HepG2 (cell line): ENCODE measurements at places on chromosomes 5 and 9. TPM values are rescaled to one million over a fixed set of nuclear protein-coding genes. Genes with fewer than 3 reads are reported as not detected.

GRCh38 chr5:84248013-84248412, 136.7 kb downstream of the EDIL3 start:
- no peak for DNase-seq

- DNase-seq = no peak
These were observed 150.3 kb downstream of the NR2F1-AS1 start for GRCh38 chr5:93430673-93431199.

Gene DND1
- total RNA-seq = 0.17 and 0.55 TPM in 2 replicates

DNA sequence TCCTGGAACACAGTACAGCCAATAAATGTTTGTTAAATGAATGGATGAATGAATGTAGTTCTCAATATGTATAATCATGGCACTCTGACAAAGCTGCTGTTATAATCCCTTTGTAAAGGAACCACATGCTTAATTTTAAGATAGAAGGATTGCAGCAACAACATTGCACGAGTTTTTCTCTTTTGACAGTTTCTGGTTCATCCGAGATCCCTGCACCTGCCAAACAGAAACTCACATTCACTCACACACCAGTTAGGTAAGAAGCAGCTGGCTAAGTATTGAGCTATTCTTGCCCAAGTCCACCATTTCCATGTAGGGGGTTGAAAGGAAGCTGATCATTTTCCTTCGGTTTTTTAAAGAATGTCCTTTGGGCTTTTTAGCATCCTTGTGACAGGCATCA, 133.7 kb upstream of the MAP1B start:
- no peak for DNase-seq

Gene SLC28A3
- total RNA-seq = not detected in 2 replicates

DNA sequence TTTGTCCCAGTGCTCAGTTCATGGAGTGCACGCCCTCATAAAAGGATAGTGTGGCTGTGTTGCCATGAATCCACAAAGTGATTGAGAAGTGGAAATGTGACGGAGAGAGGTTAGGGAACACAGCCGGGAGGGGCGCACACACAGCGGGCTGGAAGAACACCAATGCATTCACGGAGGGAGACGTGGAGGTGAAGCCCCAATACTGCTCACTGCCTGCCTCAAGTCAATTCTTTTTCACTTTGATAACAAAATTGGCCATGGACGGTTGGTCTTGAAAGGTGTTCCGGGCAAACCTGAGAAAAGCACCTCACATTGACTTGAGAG, 424.1 kb downstream of the MED10 start:
- no peak for DNase-seq

- no peak for DNase-seq
These were observed 38.1 kb downstream of the MAP1B start for GRCh38 chr5:72145348-72145747.

DNA sequence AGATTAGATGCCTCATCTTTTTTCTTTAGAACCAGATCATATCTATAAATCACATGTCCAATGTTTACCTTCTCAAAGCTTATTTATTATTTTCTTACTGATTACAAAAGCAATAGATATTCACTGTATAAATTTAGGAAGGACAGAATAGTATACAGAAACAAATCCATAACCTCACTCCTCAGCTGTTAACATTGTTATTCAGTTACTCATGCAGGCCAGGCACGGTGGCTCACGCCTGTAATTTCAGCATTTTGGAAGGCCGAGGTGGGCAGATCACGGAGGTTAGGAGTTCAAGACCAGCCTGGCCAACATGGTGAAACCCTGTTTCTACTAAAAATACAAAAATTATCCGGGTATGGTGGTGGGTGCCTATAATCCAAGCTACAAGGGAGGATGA, 15.3 kb downstream of the STOM start:
- DNase-seq = no peak

Gene SCGB3A1
- not detected in 2 replicates for total RNA-seq

GRCh38 chr5:79202076-79202475, 33.9 kb upstream of the JMY start:
- no peak for DNase-seq

GRCh38 chr5:160693831-160694465, 158.1 kb downstream of the ATP10B start:
- no peak for DNase-seq

Gene GPRIN1
- total RNA-seq = 2.0 and 2.1 TPM in 2 replicates

Gene TIMD4
- not detected in 2 replicates for total RNA-seq

GRCh38 chr5:89281766-89282553, 399.0 kb upstream of the MEF2C start:
- DNase-seq = no peak

- DNase-seq = no peak
These were observed 51.9 kb downstream of the ASTN2 start for GRCh38 chr9:117363006-117363405.

DNA sequence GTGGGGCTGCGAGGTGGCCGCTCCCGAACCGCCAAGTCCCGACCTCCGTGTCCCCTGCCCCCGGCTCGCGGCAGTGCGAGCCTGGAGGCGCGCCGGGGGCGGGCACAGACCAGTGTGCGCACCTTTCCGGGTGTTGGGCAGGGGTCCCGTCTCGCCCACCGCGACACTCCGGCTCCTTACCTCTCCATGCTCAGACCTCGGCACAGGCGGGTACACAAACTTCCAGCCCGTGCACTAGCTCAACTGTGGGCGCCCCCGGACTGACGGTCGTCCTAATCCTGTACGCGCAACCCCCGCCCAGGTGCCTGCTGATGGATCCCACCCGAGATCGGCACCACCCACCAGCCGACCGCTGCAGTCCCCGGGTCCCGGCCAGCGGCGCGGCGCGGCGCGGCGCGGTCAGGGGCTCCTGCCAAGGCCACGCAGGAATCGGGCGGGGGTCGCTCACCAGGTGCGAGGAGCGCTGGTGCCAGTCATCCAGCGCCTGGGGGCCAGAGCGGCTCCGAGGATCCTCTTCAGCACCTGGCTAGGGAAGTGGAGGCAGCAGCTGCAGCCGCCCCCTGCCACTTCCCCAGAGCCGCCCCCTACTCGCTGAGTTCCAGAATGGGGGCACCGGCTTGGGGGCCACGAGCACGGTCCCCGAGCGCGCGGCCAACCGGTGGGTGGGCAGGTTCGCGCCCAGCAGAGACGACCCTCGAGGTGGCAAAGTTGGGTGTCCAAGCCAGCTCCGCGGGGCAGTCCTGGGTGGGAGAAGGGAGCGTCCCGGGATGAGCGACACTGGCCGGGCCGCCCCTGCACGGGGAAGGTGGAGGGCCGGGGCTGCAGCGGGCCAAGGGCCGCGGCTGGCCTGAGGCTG, 511 bp downstream of the SEMA5A start:
- DNase-seq = no peak

Gene CTNND2
- not detected in 2 replicates for total RNA-seq

Gene ZNF618
- total RNA-seq = 0.06 and 0.07 TPM in 2 replicates

Gene RNF180
- 0.11 and 0.20 TPM in 2 replicates for total RNA-seq

- DNase-seq = peak; percentile 85
These were observed 11.8 kb downstream of the DEPDC1B start for GRCh38 chr5:60687927-60688720.

DNA sequence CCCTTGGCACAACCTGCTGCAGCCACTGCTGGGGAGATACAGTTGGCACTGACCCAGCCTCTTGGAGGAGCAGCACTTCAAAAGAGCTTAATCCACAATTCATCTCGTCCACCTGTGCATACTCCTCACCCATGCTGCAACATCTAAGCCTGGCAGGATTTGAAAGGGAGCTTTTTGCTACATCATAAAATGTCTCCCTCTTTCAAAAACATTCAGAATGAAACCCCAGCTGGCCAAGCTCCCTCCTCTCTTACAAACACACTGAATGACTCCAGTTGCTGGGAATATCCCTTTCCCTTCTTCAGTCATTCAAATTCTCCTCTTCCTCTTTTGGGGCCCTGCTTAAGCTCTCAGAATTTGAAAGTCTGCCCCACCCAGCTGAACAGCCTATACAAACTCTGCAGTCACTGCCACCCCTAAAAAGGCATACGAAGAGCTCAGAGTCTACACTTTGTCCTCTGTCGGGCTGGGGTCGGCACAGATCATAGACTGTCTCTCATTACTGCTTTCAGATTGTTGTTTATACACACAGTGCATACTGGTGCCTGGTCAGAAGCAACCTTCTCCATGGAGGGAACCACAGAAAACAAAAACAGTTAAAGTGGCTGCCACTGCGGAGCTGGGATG, 8.8 kb upstream of the C5orf15 start:
- peak; percentile 76 for DNase-seq

Gene DNAJC21
- 41.6 and 46.4 TPM in 2 replicates for total RNA-seq

Gene GPR150
- not detected in 2 replicates for total RNA-seq

DNA sequence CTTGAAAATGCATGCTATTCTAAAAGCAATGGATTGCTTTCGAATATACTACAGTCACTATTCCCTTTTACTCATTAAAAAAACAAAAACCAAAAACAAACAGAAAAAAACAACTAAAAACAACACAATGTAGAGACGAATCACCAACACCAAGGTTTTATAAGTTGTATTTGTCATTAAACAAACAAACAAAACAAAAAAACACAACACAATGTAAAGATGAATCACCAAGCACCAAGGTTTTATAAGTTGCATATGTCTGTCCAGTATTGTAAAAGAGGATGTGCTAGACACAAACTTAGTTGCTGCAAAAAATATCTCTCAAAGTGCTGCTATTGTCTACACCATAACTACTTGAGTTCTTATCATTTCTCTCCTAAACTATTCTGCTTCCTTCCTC, 1269.2 kb downstream of the EFNA5 start:
- no peak for DNase-seq

DNA sequence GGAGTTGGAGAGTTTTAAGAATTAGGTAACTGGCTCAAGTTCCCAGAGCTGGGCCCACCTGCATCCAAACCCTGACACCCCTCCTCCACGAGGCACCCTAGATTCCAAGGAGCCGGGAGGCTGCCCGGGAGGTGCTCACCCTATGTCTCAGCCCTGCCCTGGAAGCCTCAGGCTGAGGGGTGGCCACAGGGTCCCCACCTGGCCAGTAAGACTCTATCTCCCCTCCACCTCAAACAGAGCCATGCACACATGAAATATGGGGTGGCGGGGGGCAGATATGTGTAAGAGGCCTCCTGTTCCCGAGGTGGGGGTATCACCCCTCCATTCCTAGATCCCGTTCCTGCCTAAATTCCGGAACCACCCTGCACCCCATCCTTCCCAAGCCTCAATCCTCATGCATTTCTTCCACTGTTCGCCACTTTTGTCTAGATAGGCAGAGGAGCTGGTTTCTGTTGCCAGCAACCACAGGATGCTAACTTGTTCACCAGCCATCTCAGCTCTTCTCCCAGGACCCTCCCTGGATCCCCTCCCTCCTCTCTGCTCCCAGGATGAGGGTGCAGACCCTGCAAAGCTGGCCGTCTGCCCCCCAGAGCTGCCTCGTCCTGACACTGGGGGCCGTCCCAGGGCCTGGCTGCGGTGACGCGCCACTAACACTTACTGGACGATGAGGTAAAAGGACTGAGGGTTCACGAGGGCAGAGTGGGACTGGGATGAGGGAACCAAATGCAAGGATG, 44.1 kb downstream of the COL23A1 start:
- no peak for DNase-seq

GRCh38 chr9:86974421-86974820, 27.1 kb upstream of the GAS1 start:
- DNase-seq = no peak

DNA sequence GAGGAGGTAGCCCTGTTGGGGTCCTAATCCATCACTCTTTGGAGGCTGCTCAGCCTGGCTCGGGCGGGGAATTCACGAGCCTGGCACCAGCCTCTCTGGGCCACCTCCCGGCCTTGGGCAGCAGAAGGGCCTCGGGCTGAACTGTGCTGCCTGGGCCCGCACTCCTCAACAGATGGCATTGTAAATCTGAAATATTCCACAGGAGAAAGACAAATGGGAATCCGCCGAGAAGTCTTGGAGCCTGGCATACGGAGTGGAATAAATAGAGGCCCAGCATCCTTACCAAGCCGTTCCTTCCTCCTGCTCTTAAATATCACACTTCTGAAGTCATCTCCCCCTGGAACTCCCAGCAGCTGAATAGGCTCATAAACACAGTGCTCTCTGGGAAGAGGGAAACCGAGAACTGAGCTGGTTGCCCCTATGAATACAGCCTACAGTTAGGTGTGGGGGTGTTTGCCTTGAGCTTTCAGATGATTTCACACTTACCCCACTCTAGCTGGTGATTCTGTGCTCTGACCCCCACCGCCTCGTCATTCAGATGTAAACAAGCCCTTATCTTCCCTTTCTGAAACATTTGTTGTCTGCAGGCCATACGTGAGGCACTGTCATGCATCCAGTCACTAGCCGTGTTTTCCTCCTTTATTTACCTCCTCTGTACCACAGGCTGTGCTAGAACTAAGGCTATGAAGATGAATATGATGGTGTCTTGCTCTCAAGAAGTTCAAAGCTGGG, 455.0 kb upstream of the CLINT1 start:
- no peak for DNase-seq

GRCh38 chr5:112574536-112574935, 155.5 kb upstream of the EPB41L4A start:
- DNase-seq = no peak

Gene KIF12
- total RNA-seq = 0.81 and 1.8 TPM in 2 replicates

DNA sequence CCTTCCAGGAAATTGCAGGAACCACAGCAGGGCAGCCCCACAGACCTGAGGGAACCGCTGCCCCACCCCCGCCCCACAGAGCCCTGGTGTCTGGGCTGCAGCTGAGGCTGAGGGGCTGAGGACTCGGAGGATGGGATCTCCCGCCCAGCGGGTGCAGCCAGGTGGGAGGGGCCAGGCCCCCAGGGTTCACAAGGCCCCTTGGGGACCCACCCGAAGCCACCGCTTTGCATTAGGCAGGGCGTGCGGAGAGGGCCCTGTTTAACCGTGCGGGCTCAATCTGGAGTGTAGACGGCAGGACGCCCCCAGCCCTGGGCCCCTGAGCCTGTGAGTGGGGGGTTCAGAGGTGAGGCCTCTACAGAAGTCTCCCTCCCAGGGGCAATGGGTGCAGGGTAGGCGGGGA, 10.8 kb downstream of the NOTCH1 start:
- DNase-seq = no peak

Gene SEPTIN8
- 49.9 and 50.7 TPM in 2 replicates for total RNA-seq

GRCh38 chr9:16236311-16236710, 634.2 kb downstream of the BNC2 start:
- no peak for DNase-seq

Gene SPATA9
- total RNA-seq = not detected in 2 replicates

Gene TTLL11
- 3.1 and 4.5 TPM in 2 replicates for total RNA-seq

GRCh38 chr9:118269623-118270022, 565.4 kb downstream of the TLR4 start:
- no peak for DNase-seq

GRCh38 chr5:143886096-143886495, 74.1 kb downstream of the HMHB1 start:
- no peak for DNase-seq

Gene DBH
- not detected in 2 replicates for total RNA-seq

Gene GARIN3
- not detected in 2 replicates for total RNA-seq

Gene IFNA21
- total RNA-seq = not detected in 2 replicates

Gene TPPP
- 0.04 TPM in 1 of 2 replicates, not detected in the other for total RNA-seq

- no peak for DNase-seq
These were observed 130.3 kb upstream of the FAM120A start for GRCh38 chr9:93321220-93321610.
